ENCODE measurements at places on chromosomes 1 and 21.

DNA sequence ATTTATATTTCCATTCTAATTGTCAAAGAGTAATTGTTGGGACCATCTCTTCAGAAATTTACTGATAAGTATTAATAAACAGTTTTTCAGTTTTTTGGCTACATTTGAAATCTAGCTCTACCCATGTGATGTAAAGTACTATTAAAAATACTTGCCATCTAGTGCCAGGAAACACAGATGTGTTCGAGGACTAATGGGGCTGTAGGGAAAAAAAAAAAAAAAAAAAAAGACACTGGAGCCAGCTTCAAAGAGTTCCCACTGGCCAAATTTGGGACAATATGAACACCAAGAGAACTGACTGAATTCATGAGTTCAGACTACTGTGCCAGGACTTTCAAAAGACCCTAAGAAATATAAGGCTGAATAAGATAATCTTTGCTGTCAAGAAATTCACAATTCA, 65.2 kb upstream of the GFI1 start:
- DNase-seq: no peak

GRCh38 chr1:244851546-244852231, 12.7 kb downstream of the HNRNPU start:
- no peak for DNase-seq

- DNase-seq: no peak
These were observed 132.1 kb downstream of the ASTN1 start for GRCh38 chr1:177032434-177032833.

DNA sequence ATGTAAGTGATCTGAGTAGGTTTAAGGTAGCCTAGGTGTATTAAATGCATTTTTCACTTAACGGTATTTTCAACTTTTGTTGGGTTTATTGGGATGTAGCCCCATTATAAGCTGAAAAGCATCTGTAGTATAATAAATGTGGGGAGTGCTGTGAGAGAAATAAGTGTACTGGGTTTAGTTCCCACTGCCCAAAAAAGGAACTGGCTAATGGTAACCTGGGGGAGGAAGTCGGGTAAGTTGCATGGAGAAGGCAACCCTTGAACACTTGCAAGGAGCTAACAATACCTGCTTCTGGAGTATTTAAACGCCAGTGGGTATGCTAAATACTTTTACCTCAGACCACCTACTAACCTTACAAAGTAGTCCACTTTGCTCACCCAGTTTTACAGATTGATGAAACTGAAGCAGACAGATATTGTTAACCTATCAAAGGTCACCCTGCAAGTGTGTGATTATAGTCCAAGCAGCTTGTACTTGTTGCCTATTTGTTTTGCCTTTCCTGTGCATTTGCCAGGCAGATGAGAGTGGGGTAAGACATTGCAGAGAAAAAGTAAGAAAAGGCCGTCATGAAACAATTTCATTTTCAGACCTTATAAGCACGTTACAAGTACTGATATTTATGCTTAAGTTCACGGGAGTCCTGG, 7.6 kb upstream of the SHISA4 start:
- no peak for DNase-seq

DNA sequence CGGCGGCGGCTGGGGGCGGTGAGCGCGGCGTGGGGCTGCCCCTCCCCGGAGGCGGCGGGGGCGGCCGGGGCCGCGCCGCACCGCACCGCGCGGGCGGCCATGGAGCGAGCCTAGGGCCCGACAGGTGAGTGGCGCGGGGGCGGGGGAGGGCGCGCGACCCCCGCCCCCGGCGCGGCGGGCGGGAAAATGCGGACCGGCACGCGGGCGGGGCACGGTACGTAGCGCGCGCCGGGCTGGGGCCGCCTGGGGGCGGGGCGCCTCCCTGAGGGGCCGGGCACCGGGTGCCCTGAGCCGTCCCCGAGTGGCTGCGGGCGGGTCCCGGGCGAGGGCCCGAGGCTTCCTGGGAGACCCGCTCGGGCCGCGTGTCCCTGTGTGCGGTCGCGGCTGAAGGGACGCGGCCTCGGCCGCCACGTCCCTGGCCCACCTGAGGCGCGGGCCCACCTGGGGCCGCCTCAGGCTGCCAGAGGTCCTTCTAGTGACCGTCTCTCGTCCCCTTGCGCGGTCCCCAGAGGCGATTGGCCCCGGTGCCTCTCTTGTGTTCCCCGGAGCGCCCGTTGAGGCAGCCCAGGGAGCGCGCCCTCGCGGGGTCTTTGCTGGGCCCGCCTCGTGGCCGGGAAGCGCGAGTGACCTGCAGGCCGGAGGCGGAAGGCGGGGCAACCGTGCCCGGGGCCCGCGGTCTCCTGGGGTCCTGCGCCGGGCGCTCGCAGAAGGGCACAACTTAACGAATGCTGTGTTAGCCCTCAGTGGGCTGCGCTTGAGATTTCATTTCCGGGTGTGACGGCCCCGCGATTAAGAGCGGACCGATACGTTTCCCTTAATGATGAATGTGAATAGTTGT, 500 bp downstream of the FAM20B start:
- peak; percentile 56 for DNase-seq

DNA sequence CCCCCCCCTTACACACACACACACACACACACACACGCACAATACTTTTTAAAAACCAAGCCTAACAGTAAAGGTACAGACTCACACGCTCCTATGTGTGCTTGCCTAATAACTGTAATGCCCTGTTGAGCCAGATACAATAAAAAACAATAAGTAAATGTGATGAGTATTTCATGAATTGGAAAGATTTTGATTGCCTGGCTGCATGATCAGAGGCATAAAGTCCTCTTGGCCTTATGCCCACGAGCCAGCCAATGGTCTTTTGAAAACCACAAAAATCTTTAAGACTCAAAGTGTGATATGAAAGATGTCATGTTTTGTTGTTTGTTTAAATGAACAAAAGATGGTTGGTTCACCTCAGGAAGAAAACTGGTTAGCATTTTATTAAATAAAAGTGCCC, 441.9 kb upstream of the ZRANB2 start:
- no peak for DNase-seq

Measured in stimulated activated CD4-positive, alpha-beta T cell treated with anti-CD3 and anti-CD28 coated beads, TNF-alpha, amount 100 ng/mL, for 24 hours (primary cell).